ENCODE measurements at places on chromosomes 2 and 18.
A peak's percentile ranks its signal among the peaks of the same experiment; 100 is the strongest.

DNA sequence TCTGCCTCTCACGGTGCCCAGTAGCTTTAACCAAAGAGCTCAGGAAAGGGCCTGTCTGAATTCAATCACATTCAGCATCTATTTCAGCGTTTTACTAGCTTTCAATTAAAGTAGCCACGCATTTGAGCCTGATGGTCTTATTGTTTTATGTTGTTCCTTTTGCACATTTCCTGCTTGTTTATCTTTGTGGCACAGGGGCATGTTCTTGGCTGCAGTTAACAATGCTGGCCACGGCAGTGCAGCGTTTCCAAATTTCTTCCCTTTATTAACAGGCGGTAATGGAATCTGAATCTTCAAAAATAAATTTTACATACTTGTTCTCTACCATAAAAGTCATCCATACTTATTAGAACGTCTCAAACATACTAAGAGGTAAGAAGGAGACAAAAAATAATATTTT is 46.2 kb downstream of the HPCAL1 start:
- no peak for DNase-seq

DNA sequence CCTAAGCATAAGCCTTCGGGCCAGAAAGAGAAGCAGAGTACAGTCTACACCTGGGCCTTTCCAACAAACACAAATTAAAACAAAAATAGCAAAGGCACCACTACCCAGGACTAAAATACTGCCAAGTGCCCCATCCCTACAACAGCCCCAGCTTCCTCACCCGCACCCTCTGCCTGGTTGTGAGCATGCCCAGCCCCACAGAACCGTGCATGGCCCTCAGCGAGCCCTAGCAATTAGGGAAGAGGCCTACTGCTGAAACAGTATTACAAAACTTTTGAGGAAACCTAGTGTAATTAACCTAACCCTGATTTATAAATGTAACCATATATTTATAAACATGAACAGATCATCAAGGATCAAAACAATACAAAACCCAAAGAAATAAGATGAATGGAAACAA is 44.2 kb downstream of the FARSB start:
- DNase-seq = no peak

GRCh38 chr18:37322492-37323035 is 243.0 kb downstream of the CELF4 start:
- DNase-seq = peak; percentile 51

DNA sequence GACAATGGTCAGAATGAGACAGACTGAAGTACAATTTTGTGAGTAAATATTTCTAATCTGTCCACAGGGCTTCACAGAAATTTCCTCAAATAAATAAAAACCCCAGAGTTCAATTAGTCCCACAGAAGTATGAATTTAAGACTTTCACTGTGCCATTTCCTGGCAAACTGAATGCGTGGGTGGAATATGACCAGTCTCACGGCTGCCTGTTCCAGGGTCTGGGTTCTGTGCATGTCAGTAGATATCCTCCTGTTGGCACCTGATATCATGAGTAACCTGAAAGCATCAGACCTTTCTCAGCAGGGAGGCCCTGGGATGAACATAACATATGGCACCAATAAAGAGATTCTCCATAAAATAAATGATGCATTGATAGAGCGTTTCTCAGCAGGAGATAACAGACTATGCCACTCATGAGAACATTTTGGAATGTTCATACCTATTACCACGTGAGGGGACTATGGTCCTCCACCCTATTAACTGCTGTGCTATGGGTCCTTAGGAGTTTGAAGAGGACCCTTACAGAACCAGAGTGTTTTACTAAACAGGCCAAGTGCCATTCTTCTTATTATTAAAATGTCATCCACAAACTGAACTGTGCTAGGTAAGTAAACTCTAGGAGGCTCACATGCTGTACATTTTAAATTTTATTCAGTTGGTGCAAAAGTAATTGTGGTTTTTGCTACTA is 10.6 kb upstream of the MALL start:
- no peak for DNase-seq

DNA sequence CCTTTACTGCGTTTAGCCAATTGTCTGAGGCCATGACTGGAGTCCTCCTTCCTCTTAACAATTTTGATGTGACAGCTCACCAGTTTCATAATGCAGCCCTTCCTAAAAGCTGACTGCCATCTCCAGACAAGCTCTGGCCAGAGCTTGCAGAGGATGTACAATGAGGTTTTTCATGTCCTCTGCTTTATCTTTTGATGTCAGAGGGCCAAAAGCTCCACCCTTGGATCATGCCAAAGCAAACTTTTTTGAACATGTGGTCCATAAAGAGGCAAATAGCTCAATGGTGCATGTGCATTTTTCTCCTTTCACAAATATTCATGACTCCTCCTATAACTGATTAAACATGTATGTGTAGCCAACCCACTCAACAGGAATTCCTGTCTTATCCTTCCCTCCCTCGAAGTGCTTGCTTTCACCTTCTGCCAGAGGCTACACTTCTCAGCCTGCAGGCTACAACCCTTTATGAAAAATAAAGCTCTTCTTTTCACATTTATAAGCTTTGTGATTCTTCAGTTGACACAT is 266.2 kb downstream of the FBXO15 start:
- no peak for DNase-seq

DNA sequence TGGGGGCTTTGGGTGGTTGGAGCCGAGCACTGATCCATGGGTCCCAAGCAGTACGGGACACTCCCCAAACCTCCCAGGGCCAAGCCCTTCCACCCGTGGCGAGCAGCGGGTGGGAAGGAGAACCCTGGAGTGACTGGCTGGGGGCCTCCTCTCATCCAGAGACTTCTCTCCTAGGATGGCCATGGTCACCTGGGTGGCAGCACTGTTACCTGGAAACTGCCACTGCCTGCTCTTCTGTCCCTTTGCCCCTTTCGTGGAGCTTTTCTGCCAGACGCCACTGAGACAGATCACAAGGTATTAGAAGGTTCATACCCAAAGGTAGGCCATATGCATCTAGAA is 26.9 kb downstream of the CENPO start:
- DNase-seq = no peak

DNA sequence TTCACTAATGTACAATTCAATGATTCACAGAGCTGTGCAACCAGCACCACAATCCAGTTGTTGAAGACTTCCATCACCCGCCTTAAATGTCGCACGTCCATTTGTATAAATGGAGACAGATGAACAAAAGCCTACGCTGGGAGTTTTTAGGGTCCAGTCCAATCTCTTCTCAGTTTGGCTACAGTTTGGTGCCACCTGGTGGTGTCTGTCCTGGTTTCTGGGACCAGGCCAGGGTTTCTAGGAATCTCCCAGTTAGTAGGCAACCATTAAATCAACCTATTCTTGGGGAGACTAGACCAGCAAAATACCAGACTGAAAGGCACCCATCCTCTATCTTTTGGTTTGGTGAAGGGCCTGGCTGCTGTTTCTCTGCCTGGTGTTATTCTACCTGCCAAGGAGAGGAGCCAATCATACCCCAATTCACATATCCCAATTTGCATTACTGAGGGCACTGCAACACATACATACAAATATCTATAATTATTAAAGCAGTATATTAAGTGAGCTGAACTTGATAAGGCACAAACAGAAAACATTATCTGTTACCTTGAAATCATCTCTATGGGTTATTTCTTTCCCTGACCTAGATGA is 3.2 kb upstream of the DDX1 start:
- peak; percentile 54 for DNase-seq

DNA sequence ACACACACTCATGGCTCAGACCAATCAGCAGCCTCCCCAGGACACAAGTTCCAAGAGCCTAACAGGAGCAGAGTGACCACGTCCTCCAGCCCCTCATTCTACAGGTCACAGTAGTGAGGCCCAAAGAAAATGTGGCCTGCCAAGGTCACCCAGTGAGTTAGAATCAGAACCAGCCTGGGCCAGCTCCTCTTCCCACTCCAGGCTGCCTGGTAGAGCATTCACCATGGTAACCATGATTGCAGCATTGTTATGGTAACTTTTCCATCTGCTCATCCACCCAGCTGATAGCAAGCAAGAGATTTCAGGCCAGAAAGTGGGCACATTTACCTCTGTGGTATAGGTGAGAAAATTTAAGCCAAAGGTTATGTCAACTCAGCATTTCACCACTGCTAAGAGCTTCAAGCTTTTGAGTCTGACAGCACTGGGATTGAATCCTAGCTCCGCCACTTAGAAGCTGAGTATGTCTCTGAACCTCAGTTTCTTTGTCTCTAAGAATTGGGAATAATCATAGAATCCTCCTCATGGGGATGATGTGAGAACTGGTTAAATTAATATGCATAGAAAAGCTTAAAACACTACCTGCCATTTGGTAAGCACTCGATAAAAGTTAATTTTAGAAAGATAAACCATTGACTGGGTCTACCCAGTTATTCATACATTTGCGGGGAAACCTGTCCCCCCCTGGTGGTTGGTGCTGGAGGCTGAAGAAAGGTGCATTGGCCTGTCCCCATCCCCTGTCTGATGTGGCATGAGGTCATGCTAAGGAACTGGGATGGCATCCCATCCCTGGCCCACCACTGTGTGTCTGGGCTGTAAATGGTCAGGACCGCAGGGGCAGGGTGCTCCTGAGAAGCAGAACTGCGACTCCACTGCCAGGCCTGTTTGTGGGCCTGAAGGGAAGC is 181.5 kb downstream of the KLHL29 start:
- peak; percentile 69 for DNase-seq

GRCh38 chr2:83528767-83529166 is 930.3 kb downstream of the SUCLG1 start:
- no peak for DNase-seq

DNA sequence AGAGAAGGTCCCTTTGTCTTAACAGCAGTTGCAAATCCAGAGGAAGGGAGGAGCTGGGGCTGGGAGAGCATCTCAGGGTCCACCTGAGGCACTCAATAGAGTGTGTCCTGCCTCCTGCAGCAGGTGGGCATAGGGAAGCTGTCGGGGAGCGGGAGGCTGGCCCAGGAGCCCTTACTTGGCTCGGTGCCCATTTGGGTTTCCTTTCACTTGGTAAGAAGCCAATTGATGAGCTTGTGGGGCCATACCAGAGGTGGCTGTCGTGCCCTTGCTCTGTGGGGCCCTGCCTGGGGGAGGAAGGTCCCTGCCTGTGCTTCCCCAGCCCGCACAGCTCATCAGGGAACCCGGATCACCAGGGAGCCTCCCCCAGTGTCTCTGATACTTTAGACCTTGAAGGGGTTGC is 229.7 kb downstream of the DYSF start:
- no peak for DNase-seq

- DNase-seq = no peak
These were observed 50.5 kb downstream of the IMPA2 start for GRCh38 chr18:12031846-12032245.

DNA sequence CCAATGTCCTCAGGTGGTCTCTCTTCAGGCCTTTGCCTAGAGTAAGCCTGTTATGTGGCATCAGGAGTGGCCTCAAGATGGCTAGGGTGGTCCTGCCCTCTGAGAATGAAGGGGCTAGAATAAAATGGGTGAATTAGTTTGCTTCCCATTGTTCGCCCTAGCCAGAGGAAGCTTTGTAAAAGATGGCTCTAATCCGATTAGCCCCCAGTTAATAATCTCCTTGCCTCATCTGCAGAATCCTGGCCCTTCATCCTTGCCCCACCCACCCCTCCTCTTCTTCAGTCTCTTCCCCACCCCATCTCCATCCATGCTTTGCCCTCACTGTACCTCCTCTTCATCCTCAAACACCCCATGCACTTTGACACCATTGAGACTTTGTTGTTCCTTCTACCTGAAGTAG is 57.4 kb upstream of the LGALSL start:
- DNase-seq = no peak

All from Ammon's horn (tissue), 1 donor.